Fibroblast of skin of left quadriceps (primary cell): ENCODE measurements at places on chromosomes 1 and 21.

DNA sequence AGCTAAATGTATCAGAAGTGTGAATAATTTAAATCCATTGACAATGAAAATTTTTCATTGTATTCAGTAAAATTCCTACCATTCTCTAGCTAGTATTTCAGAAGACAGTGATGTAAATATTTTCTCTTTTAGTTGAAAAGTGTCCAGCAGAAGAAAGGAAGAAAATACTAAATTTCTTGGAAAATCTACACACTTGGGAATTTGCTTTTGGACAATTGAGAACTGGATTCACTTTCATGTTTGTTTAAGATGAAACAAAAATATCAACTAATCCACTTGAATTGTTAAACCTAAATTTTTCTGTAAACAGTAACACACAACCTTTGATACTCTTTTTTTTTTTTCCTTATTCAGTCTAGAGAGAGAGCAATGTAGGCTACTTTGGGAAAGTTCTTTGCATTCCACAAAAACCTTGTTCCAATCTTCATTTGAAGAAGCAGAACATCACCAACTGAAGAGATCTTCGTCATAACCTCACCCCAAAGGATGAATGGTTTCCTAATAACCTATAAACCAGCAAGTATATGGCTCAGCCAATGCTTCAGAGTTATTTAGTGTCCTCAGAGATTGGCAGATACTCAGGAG is 155.1 kb upstream of the GORAB start:
- no peak for DNase-seq

DNA sequence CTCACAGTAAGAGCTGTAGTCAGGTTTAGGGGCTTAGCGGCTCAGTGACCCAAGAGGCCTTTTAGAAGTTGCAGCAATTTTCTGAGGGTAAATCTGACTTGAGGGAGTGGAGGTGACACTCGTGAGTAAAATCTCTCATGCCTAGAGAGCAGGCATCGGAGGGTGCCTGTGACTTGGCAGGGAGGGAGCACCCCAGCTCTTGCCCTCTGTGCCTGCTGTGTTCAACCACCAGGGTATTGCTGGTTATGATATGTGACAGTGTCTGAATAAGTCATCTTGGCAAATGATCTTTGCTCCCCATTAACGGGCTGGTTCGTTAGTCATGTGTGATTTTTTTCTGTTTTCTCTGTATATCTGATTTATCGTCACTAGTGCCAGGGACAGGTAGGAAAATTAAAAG is 5.9 kb downstream of the MAN1C1 start:
- no peak for DNase-seq

DNA sequence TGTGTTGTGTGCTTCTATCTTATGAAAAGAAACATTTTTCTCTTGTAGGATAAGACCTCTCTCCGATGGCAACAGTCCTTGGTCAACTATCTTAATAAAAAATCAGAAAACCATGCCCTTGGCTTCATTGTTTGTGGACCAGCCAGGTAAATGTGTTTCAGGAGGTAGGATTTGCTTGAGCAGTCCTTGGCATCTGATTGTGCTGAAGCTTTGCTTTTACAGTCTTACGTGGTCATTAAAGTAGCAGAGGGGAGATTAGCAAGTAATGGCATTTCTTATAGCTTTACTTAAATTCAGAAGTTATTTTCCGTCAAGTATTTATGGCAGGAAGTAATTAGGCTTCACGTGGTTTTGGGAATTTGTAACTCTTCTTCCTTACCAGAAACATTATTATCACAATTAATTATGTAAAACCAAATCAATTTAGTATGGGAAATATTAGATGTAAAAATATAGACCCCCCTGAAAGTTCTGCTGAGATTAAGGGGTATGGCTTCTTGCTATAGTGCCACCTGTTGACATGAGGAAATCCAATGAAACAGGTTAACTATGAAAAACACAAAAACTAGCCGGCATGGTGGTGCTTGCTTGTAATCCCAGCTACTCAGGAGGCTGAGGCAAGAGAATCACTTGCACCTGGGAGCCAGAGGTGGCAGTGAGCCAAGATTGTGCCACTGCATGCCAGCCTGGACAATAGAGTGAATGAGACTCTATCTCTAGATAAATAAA is 49.0 kb downstream of the MAP3K21 start:
- DNase-seq, result no peak

DNA sequence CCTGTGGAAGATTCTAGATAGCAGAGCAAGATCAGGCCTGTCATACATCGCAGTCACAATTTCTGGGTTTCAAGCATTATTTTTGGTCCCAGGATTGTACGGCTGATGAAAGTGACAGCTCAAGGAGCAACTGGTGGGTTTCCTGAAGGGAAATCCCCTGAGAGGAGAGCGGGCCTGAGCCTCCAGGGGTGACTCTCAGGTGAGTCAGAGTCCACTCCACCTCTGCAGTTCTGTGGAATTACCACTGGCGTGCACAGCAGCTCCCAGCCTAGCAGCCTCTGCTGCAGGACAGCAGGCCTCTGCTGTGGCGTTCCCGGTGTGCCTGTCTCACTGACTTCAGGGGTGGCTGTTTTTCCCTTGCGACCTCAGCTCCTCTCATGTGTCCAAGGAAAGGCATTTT is 24.4 kb downstream of the SLC66A1 start:
- DNase-seq, result no peak

DNA sequence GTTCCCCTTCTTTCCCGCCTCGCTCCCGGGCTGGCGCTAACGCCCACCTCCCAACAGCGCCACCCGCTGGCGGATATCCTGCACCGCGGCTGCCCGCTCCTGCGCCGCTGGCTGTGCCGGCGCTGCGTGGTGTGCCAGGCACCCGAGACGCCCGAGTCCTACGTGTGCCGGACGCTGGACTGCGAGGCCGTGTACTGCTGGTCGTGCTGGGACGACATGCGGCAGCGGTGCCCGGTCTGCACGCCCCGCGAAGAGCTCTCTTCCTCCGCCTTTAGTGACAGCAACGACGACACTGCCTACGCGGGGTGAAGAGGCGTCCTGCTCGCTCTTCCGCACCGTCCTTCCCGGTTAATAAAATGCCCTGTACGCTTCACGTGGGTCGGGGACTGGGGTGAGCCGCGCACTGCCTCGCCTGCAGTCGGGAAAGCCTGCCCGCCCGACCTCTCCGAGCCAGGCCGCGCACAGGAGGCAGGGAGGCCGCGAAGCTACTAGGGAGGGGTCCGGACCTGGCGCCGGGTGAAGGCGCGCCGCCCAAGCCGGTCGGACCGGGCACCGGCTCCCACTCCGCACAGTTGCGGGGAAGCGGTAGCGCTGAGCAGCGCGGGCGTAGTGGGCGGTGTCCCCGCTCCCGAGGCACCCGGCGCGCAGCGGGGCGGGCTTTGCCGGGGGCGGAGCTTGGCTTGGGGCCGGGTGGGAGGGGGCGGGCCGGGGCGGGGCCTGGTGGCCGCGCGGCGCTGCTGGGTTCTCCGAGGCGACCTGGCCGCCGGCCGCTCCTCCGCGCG is at the start of gene ADAM15:
Gene ADAM15, plus strand, starts transcription at position 757 of the 782 bp plus-strand sequence. CDS start 71 bp downstream, outside the sequence.
- peak; percentile 20 for DNase-seq

GRCh38 chr21:45041351-45041805 is 33.0 kb upstream of the ADARB1 start:
- peak; percentile 69 for DNase-seq

DNA sequence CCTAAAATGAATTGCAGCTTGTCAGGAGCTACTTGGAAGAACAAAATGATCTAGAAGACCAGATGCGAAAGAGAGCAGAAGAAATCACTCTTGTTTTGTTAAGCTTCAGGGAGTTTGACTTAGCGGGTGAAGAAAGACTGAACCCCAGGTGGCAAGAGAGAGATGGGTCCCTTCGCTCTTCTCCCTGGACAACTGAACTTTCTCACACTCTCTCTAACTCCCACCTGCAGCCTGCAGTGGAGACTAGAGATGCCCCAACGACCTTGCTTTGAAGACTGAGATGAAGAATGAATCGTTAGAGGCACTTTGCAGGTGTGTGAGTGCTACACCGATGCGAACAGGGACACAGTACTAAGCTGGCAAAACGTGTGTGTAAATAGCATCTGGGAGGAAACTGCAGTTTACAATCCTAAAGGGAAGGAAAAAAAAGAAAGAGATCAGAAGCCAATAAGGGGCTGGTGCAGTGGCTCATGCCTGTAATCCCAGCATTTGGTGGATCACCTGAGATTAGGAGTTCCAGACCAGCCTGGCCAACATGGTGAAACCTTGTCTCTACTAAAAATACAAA is 64.5 kb upstream of the LYST start:
- no peak for DNase-seq

DNA sequence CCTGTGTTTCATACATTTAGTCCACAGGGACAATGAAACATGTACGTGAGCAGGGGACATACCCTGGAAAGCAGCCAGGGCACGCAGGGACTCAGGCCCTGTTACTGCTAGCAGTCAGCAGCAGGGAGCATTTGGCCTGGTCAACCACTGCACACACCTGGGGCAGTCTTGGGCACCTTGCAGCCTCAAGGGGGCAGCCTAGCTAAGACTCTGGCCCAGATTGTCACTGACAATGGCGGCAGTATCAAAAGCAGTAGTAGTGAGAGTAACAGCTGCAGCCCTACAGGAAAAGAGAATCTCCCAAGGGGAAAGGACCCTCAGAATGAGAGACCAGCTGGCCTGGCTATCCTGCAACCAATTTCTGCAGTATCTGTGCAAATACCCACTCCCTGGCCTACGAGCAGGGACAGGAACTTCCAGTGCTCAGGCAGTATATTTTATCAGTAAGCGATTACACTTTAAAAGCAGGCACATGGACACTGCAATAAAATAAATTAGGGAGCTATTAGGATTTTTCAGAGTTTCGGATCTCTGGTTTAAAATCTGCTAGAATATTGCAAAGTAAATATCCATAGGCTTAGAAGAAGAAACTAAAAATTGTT is 475.6 kb downstream of the LTN1 start:
- no peak for DNase-seq

DNA sequence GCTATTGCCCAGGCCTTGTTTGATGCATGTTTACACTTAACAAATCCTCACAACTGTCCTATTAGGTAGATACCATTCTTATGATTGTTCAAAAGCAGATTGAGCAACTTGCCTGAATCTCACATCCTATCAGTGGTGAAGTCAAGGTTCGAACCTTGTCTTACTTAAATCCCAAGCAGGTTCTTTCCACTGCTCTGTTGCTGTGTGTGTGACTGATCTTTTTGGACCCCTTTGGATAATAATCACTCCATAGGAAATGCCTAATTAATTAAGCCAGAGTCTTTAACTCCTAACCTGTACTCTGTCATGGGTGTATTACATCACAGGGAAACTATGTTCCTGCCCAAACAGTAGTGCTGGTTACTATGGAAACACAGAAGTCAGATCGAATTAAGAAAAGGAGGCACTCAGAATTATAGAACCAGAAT is 84.2 kb downstream of the SPATA46 start:
- no peak for DNase-seq

- no peak for DNase-seq
Observed at GRCh38 chr1:19941206-19941568, 17.8 kb upstream of the PLA2G2E start.

DNA sequence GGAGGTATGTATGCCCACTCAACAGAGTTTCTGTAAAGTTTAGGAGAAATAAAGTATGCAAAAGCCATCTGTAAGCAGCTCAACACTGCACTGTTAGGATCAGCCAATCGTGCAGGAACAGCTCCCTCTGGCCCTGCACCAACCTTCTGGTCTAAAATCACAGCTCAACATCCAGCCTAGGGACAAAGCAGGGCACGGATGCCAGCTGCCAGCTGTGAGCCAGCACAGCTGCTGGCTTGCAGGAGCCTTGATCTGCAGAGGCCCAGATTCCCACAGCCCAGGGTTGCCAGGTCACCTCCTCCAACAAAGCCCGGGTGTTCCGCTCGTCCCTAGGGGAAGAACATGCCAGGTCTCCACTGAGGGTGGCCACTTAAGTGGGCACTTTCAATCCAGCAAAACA is 8.6 kb downstream of the ACOT7 start:
- DNase-seq, result no peak

DNA sequence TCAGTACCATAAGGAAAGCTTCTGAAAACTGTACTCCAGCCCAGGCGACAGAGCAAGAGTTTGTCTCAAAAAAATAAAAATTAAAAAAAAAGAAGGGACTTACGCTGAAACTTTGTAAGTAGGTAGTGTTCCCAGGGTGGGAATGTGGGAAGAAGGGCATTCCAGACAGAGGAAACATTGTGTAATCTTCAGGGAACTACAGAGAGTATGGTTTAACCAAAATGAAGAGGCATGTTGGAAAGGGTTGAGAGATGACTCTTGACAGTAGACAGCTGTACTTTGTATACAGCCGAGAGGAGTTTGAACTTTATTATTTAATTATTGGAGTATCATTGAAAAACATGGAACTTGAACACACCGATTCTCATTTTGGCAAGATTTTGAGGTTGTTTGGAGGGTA is 43.0 kb downstream of the PPP2R5A start:
- no peak for DNase-seq

- peak; percentile 76 for DNase-seq
Observed at GRCh38 chr1:79043506-79043905, 37.0 kb upstream of the ADGRL4 start.

- DNase-seq, result no peak
Observed at GRCh38 chr1:15836772-15837669, 10.5 kb upstream of the SPEN start.

DNA sequence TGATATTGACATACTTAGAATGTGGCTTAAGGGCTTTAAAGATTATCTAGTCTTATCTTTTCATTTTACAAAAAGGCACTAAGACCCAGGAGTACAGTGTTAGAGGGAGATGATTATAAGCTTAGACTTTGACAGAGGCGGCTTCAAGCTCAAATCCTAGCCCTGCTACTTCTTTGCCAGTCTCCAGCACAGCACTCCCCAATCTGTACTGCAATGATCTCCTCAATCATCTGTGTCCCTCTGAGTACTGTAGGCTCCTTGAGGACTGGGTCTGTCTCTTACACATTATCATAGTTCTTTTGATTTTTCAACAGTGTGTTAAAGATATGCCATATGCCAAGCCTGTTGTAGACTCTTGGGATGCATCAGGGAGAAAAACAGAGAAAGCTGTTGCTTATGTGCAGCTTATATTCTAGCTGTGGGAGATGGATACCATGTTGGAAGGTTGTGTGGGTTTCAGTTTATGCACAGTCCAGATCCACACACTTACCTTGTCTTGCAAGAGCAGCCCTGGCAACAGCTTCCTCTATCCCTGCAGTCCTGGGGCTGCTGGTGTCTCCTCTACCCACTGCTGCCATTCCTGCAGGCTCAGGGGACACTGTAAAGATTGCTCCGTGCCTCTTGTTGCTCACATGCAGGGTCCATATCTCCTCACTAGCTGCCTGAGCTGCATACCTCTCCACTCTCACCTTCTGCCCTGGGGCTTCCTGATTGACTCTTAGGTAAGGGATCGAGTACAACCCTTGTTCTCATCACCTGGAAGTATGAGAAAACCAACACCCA is 103.9 kb upstream of the TSPAN2 start:
- DNase-seq, result no peak

DNA sequence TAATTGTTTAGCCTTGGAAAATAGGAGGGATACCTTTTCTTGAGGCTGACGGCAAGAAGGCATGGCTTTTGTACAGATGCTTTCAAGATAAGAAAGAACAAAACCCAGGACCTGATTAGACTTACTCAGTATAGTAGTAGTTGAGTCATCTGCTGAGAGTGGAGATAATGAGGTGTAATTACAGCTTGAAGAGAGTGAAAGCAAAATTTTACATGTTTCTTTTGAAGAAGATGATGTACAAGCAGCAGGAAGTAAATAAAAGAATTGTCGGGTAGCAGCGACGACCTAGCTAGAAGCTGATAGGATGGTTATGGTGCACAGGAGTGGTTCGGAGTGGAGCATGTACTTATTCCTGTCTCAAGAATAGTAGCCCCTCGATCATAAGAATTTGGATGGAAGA is 6.6 kb downstream of the ANGPTL1 start:
- DNase-seq, result no peak

GRCh38 chr1:89271341-89272015 is 1.2 kb downstream of the GBP5 start:
- DNase-seq, result peak; percentile 85
